ENCODE measurements at places on chromosomes 1 and 21. TPM values are rescaled to one million over a fixed set of nuclear protein-coding genes. Genes with fewer than 3 reads are reported as not detected.

Gene CYP2J2
- polyA plus RNA-seq: not detected

Gene FCRL3
- 69.9 TPM for polyA plus RNA-seq

Gene PDE9A
- 2.6 TPM for polyA plus RNA-seq

Gene TACSTD2
- polyA plus RNA-seq: not detected

DNA sequence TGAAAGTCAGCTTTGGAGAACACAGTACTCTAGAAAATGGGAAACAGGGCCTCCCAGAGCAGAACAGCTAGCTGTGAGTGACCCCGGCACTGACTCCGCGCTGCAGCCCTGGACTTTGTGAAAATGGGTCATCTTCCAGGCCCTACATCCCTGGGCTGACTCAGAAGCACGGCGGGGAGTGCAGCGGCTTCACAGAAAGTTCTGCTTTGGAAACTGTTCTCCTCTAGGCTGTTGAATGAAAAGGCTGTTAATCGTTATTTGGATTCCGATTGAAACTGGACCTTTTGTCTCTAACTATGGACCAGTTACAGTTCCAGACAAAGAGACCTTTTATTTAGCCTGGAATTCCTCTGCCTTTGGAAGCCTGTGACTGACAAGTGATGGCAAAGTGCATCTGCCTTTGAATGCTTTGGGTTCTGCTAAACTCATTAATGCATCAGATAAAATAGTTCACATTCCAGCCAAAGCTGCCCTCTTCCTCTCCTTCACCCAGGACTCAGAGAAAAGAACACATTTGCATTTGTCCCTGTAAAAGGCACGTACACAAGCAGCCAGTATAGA is 144.9 kb upstream of the HOOK1 start:
- no peaks in the 10 kb centered on the region for H3K36me3 ChIP-seq
- no peak overlapping the region for H3K4me3 ChIP-seq
- no peak overlapping the region for H3K27ac ChIP-seq
- H3K27me3 ChIP-seq: no peaks in the 10 kb centered on the region
- H3K4me1 ChIP-seq: no peaks in the 10 kb centered on the region

- no peaks in the 10 kb centered on the region for H3K36me3 ChIP-seq
- no peak overlapping the region for H3K4me3 ChIP-seq
- peaks cover 37% of the 10 kb centered on the region for H3K4me1 ChIP-seq
- H3K27me3 ChIP-seq: no peaks in the 10 kb centered on the region
- no peak overlapping the region for H3K27ac ChIP-seq
Measured at GRCh38 chr1:12141163-12141850, 25.5 kb upstream of the TNFRSF1B start.

DNA sequence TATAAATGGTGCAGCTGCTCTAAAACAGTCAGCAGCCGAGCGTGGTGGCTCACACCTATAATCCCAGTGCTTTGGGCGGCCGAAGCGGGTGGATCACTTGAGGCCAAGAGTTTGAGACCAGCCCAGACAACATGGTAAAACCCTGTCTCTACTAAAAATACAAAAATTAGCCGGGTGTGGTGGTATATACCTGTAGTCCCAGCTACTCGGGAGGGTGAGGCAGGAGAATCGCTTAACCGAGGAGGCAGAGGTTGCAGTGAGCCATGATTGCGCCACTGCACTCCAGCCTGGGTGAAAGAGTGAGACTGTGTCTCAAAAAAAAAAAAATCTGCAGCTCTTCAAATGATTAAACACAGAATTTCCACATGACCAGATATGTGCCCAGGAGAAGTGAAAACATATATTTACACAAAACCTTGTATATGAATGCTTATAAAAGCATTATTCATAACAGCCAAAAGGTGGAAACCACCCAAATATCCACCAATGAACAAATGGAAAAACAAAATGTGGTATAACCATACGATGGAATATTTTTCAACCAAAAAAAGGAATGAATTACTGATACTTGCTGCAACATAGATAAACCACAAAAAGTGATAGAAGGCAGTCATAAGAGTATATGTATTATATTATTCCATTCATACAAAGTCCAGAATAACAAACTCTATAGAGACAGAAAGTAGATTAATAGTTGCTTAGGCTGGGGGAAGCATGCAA is 14.1 kb downstream of the EPS15 start:
- DNase-seq: no peak
- peaks cover 31% of the 10 kb centered on the region for H3K36me3 ChIP-seq
- peaks cover 27% of the 10 kb centered on the region for H3K4me1 ChIP-seq
